ENCODE measurements at places on chromosomes 4 and X.

DNA sequence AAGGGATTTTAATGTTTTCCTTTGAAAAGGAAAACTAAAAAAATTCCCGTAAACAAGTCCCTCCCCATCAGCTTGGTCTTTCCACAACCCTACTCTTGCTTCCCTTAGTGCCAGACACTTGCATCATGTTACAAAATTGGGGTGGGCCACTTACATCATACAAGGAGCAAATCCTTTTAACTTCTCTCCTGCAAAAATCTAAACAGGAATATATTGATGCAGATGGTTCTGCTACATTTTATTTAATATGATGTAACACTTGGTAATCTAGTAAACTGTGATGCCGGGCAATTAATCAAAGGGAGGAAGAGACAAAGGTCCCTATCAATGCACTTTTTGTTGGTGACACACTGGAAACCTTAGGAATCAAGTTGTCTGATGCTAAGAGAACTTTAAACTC lies 125.3 kb downstream of the UBE2K start:
- no peak for DNase-seq

GRCh38 chrX:48468693-48469691 lies 1.1 kb downstream of the SLC38A5 start:
- no peak for DNase-seq

DNA sequence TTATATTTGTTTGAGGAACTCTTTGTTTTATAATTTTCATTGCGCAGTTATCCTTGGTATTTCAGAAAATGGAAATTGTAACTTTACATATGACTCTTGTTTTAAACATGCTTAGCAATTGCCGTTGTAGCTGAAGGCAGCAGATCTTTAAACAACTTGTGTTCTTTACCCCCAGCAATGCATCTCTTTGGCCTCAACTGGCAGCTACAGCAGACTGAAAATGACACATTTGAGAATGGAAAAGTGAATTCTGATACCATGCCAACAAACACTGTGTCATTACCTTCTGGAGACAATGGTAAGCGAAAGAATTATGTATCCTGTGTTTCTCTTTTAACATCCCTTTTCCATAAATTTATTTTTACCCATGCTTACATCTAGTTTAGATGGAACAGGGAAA lies 263.6 kb downstream of the DCTD start:
- no peak for DNase-seq

GRCh38 chrX:109252789-109253188 lies 229.1 kb downstream of the GUCY2F start:
- no peak for DNase-seq

DNA sequence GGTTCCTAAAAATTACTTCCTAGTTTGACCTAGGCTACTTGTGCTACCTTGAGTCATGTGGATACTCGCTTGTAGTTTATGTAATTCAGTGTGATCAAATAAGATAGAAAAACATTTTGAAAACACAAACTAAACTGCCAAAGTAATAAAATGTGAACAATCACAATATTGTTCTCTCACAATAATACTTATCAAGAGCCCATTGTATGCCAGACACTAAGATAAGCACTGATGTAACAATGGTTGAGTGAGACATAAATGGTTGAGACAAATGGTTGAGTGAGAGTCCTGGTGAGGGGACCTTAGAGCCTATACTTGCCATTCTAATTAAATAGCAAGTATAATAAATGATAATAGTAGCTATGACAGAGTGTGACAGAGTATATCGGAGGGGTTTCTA lies 41.7 kb downstream of the RFC1 start:
- no peak for DNase-seq

DNA sequence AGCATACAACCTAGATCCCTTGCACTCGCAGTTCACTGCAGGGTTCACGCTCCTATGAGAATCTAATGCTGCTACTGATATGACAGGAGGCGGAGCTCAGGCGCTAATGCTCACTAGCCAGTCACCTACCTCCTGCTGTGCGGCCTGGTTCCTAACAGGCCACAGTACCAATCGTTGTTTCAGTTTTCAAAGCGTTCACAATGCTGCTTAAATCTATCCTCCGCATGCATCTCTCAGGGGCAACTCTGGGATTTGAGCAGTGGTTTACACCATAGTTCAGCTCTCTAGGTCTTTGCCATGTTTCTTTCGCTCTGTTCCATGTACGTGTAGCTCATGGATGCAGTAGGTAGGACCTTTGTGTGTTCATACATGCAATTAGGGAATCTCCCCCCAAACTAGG lies 47.2 kb downstream of the CLOCK start:
- DNase-seq, result no peak

DNA sequence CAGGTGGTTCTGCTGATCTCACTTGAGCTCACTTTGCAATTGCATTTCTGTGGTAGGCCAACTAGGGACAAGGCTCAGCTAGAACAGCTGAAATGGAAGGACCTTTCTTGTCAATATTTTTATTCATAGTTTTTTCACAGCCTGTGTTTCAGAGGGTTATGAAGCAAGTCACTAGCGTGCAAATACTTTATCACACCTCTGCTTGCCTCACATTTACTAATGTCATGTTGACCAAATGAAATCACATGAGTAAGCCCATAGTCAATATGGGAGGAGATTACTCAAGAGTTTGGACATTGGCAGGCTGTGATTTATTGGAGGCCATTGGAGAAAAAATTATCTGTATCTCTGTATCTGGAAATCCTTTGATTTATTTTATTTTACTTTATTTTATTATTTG lies 628.3 kb upstream of the EPHA5 start:
- DNase-seq, result no peak

All from NCI-H1694 (cell line).